ENCODE measurements at places on chromosomes 7 and 10.

GRCh38 chr10:75465450-75465827 lies 34.0 kb downstream of the LRMDA start:
- no peaks in the 10 kb centered on the region for H3K36me3 ChIP-seq
- peaks cover 3% of the 10 kb centered on the region for H3K27me3 ChIP-seq
- no peaks in the 10 kb centered on the region for H3K4me1 ChIP-seq
- H3K4me3 ChIP-seq = no peak overlapping the region
- H3K27ac ChIP-seq = no peak overlapping the region

DNA sequence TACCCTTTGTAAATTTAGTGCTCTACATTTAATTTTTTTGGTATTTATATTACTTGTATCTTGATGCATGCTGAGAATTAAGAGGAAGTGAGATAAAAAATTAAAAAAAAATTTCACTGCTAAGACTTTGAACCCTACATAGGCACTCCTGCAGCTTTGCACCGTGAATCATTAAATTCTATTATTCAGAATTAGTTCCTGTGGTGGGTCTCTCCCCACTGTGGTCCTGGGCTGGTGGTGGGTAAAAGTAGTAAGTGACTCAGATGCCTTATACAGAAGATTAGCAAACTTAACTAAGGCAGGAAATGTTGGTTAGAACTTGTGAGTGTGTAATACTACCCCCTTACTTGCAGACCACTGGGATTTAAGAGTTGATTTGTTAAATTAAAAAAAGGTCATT lies 72.6 kb downstream of the AP3M1 start:
- peaks cover 25% of the 10 kb centered on the region for H3K36me3 ChIP-seq
- H3K4me3 ChIP-seq = peak overlapping the region; percentile 47
- DNase-seq = peak; percentile 65
- peaks cover 58% of the 10 kb centered on the region for H3K4me1 ChIP-seq
- H3K27ac ChIP-seq = peak overlapping the region; percentile 87

GRCh38 chr10:111650088-111650487 lies 533.5 kb downstream of the GPAM start:
- no peaks in the 10 kb centered on the region for H3K4me1 ChIP-seq
- no peak for DNase-seq
- H3K27ac ChIP-seq = no peak overlapping the region
- peaks cover 4% of the 10 kb centered on the region for H3K27me3 ChIP-seq

DNA sequence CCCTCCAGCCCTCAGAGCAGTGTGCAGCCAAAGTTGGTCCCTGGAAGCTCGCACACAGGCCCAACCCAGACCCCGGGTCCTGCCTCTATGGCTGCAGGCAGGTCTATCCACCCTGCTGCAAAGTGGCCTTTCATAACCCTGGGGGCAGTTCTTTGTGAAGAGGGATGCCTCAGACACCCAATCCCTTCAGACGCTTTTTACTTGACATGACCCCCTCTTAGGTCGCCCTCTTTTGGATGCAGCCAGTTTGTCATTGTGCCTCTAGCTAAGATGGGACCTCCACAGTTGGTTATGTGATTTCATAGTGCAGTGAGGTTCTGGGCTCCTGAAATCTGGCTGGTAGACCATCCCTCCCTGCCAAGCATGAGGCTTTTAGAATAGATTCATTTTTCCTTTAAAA lies 27.3 kb downstream of the SMKR1 start:
- DNase-seq = no peak
- H3K4me3 ChIP-seq = no peak overlapping the region
- H3K27me3 ChIP-seq = peaks cover 11% of the 10 kb centered on the region
- no peaks in the 10 kb centered on the region for H3K36me3 ChIP-seq

- H3K36me3 ChIP-seq = no peaks in the 10 kb centered on the region
- no peak overlapping the region for H3K4me3 ChIP-seq
- H3K27me3 ChIP-seq = no peaks in the 10 kb centered on the region
- DNase-seq = no peak
These were observed 77.3 kb upstream of the PIP4K2A start for GRCh38 chr10:22791665-22792064.

DNA sequence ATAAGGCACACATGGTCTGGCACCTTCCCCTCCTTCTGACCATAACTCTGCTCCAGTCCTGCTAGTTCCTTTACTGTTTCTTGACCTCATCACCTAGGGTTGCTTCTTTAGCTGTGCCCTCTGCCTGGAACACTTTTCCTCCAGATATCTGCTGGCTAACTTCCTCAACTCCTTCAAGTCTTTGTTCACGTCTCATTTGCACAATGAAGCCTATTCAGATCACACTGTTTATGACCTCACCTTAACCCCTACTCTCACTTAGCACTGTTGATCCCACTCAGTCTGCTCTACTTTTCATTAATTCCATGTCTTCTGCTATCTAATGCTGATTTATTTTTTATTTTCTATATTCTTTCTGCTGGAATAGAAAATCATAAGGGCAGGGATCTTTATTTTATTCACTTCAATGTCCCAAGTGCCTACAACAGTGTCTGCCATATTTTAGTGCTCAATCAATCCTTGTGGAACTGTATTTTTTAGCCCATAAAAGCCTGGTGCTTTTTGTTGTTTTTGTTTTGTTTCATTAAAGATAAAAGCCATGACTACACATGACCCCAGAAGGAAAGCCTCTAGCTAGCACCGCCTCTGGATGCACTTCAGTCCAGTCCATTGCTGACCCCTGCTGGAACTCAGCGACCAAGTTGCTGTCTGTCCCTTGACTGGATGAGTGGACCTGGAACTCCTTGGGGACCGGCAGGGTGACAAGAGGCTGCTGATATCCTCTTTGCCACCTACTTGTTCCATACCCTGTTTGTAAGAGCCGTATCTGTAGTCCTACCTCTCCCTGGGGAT lies 12.3 kb downstream of the KLF14 start:
- no peak overlapping the region for H3K4me3 ChIP-seq
- peaks cover 18% of the 10 kb centered on the region for H3K27me3 ChIP-seq
- H3K4me1 ChIP-seq = no peaks in the 10 kb centered on the region
- no peak overlapping the region for H3K27ac ChIP-seq
- DNase-seq = peak; percentile 26

- no peaks in the 10 kb centered on the region for H3K36me3 ChIP-seq
- no peaks in the 10 kb centered on the region for H3K27me3 ChIP-seq
- H3K4me3 ChIP-seq = no peak overlapping the region
- H3K27ac ChIP-seq = no peak overlapping the region
- H3K4me1 ChIP-seq = peaks cover 2% of the 10 kb centered on the region
These were observed 26.1 kb upstream of the CCNJ start for GRCh38 chr10:96017191-96017687.

GRCh38 chr7:77265666-77266065 lies 66.0 kb upstream of the FGL2 start:
- no peaks in the 10 kb centered on the region for H3K36me3 ChIP-seq
- H3K4me1 ChIP-seq = peaks cover 14% of the 10 kb centered on the region
- no peak for DNase-seq
- no peak overlapping the region for H3K27ac ChIP-seq
- no peaks in the 10 kb centered on the region for H3K27me3 ChIP-seq
- H3K4me3 ChIP-seq = no peak overlapping the region

All from activated naive CD8-positive, alpha-beta T cell treated with anti-CD3 and anti-CD28 coated beads, Interleukin-2, amount 50 U/mL, for 24 hours (primary cell).